ENCODE measurements at places on chromosomes 13 and 19.
A peak's percentile ranks its signal among the peaks of the same experiment; 100 is the strongest.

- no peak for DNase-seq
These were observed 6.5 kb upstream of the SCEL start for GRCh38 chr13:77528834-77529500.

DNA sequence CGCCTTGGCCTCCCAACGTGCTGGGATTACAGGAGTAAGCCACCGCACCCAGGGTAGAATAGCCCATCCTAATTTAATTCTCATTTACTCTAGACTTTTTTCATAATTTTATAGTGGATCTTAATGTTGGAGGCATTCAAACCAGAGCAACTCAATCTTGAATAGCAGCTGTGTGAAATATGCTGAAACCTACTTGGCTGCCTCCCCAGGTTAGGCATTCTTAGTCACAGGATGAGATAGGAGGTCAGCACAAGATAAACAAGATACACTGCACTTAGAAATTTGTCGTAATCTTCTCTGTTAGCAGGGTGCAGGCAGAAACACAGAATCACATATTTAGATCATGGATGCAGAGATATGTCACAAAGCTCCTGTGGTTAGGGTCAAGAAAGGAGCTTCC lies 2.7 kb upstream of the ZNF43 start:
- no peak for DNase-seq

DNA sequence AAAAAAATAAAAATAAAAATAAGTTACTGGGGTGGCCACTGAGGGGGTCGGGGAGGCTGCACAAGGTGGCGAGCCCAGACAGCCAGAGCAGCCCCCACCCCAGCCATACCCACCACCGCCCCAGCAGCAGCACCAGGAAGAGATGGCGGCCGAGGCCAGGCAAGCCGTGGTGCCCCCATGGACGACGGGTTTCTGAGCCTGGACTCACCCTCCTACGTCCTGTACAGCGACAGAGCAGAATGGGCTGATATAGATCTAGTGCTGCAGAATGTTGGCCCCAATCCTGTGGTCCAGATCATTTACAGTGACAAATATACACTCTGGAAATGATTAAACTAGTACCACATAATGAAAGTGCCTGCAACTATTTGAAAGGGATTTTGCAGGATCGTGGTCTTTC lies 71.6 kb upstream of the ZDHHC20 start:
- no peak for DNase-seq

- DNase-seq = no peak
These were observed 931.0 kb upstream of the MIR17HG start for GRCh38 chr13:90416519-90416918.

- DNase-seq = no peak
These were observed 14.4 kb downstream of the EPS15L1 start for GRCh38 chr19:16457195-16457953.

DNA sequence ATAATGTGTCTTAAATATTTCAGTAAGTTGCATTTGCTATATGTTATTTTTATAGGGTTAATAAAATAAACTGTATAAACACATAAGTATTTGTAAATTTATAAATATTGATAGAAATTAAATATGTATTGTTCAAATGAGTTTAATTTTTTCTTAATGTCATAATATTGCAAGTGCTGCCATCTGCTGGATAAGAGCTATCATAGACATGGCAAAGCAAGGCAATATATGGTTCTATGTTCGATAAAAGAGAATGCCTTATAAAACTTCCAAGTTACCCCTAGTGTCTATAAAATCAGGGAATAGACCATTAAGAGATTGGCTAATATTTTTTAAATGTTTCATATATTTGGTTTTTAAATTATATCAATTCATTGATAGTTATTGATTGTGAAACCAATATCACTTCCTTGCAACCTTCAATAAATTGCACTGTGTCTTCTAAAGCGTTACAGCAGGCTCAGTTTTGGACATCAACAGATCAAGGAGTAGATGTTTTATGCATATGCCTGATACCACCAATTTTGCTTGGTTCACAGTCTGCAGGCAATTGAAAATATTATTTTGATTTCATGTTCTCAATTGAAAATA lies 29.0 kb upstream of the SLITRK6 start:
- DNase-seq = peak; percentile 1

- DNase-seq = peak; percentile 17
These were observed 17.5 kb upstream of the NANOS3 start for GRCh38 chr19:13859361-13859880.

- DNase-seq = peak; percentile 76
These were observed 19.4 kb downstream of the ACTN4 start for GRCh38 chr19:38666663-38667511.

GRCh38 chr13:63425131-63425530 lies 2009.5 kb upstream of the PCDH20 start:
- DNase-seq = no peak

DNA sequence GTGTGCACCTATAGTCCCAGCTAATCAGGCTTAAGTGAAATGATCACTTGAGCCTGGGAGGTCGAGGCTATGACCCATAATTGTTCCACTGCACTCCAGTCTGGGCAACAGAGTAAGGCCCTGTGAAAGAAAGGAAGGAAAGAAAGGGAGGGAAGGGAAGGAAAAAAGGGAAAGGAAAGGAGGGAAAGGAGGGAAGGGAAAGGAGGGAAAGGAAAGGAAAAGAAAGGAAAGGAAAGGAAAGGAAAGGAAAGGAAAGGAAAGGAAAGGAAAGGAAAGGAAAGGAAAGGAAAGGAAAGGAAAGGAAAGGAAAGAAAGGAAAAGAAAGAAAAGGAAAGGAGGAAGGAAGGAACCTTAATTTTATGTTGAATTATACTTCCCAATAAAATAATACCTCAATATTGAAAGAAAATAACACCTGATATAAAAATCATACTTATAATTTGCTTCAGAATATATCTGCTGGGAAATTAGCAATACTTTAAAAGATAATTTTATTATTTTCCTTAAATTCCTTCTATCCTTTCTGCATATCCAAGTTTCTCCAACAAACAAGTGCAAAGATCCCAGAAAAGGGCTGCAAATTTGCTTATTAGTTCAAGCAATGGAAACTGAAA lies 177.3 kb downstream of the KLF12 start:
- DNase-seq = no peak

DNA sequence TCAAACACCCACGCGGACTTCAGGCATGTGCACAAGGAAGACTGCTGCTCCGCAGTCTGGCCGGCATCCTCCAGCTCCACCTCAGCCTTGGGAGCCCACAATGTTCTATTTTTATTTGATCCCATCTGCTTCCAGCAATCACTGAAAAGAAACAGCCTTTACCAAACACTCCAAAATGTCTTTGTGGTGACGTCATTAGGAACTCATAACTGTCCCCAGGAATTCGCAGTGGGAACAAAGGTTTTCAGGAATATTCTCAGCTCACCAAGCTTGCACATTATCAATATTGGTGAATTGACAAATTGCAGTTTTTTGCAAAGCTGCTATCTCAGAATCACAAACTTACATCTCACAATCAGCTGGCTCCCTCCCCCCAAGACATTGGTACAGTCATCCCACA lies 15.2 kb upstream of the ZNF841 start:
- DNase-seq = no peak

DNA sequence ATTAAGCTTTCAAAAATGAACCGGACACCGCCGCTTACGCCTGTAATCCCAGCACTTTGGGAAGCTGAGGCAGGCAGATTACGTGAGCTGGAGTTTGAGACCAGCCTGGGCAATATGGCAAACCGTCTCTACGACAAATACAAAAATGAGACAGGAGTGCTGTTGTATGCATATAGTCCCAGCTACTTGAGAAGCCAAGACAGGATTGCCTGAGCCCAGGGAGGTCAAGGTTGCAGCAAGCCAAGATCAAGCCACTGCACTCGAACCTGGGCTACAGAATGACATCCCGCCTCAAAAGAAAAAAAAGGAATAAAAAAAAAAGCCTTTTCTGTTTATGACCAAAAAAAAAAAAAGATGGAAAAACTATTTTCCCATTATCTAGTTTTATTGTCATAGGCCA lies 96.4 kb downstream of the RBM26 start:
- DNase-seq = no peak

GRCh38 chr19:19475015-19475765 lies 40.2 kb downstream of the TSSK6 start:
- DNase-seq = no peak

All from CD4-positive, alpha-beta T cell treated with Interleukin-21 for 1 hour (primary cell).